ENCODE measurements at places on chromosomes 1 and 21.

DNA sequence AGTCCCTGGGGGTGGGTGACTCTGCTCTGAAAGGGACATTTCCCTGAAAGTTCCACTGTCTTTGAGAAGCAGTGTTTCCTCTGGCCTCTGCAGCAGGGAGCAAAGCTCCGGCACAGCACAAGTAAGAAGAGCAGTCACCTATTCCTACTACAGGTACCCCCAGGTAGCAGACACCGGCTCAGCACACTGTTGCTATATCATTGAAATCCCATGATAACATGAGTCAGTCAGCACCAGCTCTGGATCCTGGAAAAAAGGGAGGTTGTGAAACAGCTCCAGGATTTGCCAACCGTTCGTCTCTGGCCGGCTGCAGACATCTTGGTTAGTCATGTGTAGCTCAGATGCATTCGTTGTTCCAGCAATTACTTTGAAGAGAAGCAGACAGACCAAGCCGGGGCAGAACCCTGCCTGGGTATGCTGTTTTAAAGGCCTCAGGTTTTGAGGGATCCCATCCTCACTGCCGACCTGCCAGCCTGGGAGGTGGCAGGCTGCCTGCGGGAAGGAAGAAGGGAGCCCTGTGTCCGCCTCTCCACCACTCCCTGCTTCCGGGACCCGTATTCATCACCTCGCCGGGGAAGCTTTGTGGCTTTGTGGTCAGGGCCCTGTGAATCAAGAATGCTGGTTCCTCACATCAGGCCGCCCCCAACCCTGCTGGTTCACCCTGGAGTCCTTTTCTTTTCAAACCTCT is 139.2 kb downstream of the CLIC6 start:
- peak; percentile 93 for DNase-seq

- DNase-seq = no peak
Observed at GRCh38 chr1:180031664-180032063, 77.1 kb downstream of the CEP350 start.

DNA sequence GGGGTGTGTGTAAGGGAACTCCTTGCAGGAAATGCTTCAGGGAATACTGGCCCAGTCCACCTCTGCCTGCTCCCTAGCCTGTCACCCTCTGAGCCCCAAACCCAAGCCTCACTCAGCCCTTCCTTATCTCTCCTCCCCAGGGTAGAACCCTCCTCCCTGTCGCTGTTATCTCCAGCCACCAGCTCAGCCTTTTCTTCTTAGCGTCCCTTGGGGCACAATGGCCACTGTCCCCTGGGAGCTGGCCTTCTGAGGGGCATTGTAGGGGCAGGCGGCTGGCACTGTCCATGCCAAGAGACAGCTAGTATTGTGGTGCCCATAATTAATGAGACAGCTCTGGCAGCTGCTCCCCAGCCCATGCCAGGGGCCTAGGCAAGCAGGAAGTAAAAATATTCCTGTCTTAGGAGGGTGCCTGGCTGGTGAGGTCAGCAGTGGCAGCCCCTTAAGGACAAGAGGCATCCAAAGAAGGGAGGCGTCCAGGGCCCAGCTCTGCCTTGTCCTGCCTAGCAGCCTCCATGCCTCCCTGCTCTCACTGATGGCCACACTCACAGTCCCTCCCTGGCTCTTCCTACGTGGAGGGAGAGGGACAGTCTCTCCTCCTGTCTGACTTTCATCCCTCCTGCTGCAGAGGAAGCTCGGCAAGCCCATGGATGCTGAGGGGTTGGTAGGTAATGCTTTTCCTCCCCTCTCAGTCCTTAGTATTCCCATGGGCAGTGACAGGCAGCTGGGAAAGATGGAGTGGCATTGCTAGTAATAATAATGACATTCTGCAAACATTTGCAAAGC is 37.5 kb downstream of the KCNQ4 start:
- DNase-seq = no peak

DNA sequence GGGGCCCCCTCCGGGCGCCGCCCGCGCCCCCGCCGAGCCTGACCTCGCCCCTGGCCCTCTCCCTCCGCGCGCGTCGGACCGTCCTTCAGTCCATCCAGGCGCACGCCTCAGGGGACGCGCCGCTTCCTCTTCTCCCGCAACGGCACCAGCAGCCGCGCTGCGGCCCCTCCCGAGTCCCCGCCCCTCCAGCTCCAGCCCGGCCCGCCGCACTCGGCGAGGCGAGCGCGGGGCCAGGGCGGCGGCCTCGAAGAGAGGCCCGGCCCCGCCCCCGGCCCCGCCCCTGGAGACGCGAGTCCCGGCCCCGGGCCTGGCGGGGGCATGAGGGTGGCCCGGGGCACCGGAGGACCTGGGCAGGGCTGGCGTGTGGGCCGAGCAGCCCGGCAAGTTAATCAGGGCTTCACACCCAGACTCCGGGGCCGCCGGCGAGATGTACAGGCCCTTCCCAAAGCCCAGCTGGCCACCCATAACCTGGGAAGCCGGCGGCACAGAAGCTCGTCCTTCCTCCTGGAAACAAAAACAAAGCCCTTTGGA is at the start of gene IGSF3:
TSS of gene IGSF3 (minus strand) at position 159 of the 531 bp plus-strand sequence. CDS start 1,407 bp downstream, outside the sequence.
- DNase-seq = no peak

DNA sequence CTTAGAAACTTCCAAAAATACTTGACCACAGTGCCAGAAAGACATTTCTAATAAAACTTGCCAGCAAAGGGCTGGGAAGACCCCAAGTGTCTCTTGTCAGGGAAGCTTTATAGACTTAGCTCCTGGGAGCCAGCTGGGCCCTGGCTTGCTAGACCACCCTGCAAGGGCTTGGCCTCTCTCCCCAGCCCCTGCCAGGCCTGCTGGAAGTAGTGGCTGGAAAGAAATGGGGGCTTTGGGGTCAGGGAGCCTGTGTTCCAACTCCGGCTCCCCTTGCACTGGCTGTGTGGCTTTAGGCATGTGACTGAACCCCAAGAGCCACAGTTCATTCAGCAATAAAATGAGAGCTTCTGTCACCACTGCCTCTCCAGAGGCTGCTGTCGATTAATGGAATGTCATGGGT is 31.1 kb downstream of the H3-3A start:
- no peak for DNase-seq

GRCh38 chr1:55048453-55049270 is 9.3 kb downstream of the PCSK9 start:
- DNase-seq = no peak

- no peak for DNase-seq
Observed at GRCh38 chr1:63935553-63935952, 161.7 kb downstream of the ROR1 start.

GRCh38 chr1:66381621-66382275 is 152.2 kb upstream of the SGIP1 start:
- DNase-seq = no peak

DNA sequence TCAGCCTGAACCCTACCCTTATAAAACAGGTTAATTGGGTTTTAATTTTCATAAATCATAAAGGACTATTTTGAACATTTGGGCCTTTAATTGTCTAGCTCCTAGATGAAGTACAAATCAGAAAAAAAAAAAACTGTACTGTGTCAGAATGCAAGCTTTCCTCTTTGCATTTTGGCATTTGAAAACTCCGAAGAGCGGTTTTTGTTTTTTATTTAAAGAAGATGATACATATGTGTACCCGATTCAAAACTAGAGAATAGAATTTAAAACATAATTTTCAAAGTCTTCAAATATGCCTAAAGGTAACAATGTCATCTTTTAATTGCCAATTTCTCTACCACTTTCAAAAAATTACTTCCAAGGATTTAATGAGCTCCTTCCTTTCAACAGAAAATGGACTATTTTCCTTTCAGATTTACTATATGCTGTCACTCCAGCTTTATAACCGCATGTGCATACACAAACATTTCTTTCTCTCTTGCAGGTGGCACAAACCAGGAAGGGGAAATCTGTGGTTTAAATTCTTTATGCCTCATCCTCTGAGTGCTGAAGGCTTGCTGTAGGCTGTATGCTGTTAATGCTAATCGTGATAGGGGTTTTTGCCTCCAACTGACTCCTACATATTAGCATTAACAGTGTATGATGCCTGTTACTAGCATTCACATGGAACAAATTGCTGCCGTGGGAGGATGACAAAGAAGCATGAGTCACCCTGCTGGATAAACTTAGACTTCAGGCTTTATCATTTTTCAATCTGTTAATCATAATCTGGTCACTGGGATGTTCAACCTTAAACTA is 33.7 kb downstream of the MRPL39 start:
- peak; percentile 87 for DNase-seq

- DNase-seq = no peak
Observed at GRCh38 chr1:230222678-230223077, 155.6 kb downstream of the GALNT2 start.

DNA sequence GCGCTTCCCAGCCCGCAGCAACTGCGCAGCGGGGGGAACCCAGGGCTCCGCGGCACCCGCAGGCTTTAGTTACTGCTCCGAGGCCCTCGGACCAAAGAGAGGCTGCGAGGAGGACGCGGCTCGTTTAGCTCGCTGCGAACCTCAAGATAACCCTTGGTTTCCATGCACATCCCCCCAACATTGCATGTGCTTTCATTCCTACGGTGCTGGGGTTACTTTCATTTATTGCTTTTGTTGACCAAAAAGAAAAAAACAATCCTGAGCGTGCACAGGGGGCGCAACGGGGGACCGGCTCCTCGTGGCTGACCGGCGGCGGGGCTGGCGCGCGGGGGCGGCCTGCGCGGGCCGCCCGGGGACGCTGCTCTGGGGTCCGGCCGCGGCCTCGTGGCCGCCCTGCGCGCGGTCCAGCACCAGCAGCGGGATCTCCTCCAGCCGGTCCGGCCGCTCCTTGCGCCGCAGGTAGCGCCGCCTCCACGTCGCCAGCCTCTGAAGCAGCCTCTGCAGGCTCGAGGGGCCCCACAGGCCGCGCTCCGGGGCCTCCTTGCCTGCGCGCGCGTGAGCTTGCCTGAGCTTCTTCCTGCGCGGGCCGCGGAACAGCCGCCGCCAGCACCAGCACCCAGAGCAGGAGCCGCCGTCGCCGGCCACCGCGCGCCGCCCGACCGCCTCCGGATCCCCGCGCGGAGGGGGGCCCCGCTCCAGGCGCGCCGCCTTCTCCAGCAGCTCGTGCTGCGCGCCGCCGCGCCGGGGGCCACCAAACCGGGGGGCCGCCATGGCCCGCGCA is 77.4 kb downstream of the DESI2 start:
- no peak for DNase-seq

GRCh38 chr1:57551476-57551875 is 127.6 kb upstream of the DAB1 start:
- DNase-seq = no peak

DNA sequence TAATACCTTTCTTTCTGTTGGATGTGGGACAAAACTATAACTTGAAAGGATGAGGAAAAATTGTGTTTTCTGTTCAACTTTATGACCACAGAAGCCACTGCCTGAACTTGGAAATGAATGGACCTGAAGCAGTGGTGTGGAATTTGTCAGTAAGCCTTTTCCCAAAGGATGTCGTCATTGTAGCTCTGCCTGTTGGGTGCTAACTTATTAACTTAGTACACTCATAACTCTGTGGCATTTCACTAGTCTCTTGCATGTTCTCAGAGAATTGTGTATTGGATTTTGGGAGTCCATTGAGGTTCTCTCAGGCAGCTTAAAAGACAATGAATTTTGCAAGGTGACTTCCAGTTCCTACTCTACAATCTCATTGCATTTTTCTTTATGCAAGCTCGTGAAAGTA is 49.6 kb downstream of the KCNK2 start:
- DNase-seq = no peak

DNA sequence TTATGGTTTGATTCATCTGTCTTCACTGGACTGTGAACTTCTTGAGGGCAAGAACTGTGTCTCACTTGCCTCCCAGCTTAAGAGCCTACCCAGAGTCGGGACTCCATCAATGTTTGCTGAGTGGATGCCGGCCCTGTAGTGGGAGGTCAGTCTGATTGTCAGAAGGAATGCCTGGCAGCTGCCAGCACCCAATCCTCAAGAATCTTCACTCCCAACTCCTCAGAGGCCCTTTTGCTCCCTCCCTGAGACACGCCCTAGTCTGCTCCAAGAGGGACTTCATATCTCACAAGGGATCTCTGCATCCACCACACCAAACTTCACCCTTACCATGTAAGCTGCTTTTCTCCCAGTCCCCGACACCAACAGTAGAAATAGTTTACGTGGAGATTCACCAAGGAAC is 15.2 kb upstream of the KDM4A start:
- no peak for DNase-seq

- no peak for DNase-seq
Observed at GRCh38 chr21:42377211-42377950, 11.0 kb upstream of the TFF1 start.

DNA sequence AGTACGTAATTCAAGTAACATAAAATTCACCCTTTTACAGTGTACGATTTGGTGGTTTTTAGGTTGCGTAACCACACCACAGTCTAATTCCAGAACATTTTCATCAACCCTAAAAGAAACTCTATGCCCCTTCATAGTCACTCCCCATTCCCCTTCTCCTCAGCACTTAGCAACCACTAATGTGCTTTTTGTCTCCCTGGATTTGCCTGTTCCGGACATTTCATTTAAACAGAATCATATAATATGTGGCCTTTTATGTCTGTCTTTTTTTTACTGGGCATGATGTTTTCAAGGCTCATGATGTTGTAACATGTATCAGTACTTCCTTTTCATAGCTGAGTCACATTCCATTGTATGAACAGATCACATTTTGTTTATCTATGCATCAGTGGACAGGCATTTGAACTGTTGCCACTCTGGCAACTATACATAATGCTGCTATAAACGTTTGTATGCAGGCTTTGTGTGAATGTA is 20.8 kb downstream of the OBSCN start:
- peak; percentile 87 for DNase-seq

DNA sequence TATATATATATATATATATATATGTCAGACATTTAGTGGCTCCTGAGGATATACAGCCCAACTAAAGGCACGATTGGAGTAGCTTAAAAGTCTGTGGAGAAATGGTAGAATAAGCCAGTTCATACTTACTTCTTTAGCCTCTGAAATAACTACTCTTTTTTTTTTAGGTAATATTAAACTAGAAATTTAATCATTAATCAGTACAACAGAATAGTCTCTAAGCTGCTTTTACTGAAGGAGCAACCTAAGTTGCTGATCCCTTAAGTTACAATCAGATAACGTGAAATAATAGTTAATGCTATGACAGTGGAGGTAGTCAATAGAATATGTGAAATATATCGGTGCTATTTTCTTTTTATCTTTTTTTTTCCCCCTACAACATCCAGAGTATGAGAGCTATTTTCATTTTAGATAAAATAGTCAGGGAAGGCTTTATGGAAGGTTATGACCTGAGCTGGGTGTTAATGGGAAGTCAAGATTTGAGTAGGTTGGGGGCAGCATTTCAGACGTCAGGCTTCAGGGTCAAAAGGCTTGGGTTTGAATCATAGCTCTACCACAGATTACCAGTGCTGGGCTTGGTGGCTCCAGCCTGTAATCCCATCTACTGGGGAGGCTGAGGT is 15.6 kb downstream of the ZMPSTE24 start:
- no peak for DNase-seq

GRCh38 chr1:195745189-195746010 is 862.8 kb downstream of the KCNT2 start:
- no peak for DNase-seq
